ENCODE measurements at places on chromosomes 12 and 14.

DNA sequence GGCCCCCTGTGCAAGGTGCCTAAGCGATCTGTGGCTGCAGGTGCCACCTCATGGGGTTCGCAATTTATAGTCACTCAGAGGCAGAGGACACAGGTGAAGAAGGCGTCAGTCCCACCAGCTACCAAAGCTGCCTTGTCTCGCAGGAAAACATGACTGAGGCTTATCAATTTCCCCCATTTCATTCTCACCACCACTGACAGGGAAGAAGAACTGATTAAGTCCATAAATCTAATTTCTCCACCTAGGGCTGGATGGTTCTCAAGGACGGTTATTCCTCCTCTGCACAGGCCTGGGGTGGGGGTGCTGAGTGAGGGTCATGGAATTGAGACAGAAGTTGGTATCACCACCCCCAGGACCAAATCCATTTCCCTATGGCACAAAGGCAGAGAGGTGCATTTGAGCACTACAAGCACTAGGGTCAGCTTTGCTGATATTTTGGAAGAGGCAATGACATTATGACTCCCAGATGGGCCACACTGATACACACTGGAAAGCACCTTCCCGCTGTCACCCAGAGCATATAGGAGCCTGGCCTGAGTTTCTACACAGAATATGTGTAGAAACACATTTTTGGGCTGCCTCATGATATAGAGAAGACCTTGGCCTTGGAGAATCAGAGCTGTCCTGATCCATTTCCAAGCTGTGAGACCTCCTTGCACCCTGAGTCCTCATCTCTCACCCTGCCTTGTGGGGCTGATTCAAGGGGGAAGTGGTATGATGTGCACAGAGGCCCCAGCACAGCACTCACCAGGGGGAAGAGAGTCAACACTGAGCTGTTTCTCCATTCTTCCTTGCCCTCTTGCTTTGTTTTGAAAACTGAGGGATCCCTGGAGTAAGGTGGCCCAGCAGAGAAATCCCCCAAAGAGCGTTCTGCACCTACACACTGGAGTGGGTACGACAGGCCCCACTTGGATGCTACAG lies 59.4 kb downstream of the PITPNM2 start:
- DNase-seq = no peak

- no peak for DNase-seq
Observed at GRCh38 chr12:80509781-80510556, 65.9 kb downstream of the PTPRQ start.

GRCh38 chr14:92747701-92748258 lies 647 bp downstream of the LGMN start:
- DNase-seq = no peak

DNA sequence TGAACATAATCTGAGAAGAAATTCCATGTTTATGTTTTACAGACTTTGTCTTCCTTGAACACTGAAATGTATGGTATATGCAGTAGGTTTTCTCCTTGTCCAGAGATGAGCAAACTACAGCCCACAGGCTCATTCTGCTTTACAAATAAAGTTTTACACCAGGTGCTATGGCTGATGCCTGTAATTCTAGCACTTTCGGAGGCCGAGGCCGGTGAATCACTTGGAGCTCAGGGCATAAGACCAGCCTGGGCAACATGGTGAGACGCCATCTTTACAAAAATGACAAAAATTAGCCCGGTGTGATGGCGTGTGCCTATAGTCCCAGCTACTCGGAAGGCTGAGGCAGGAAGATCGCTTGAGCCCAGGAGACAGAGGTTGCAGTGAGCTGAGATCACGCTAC lies 64.7 kb downstream of the LRP6 start:
- no peak for DNase-seq

- no peak for DNase-seq
Observed at GRCh38 chr14:37673439-37673838, 78.0 kb downstream of the TTC6 start.

GRCh38 chr14:45287610-45288009 lies 34.6 kb upstream of the MIS18BP1 start:
- no peak for DNase-seq

- DNase-seq = no peak
Observed at GRCh38 chr12:10867381-10867780, 16.7 kb downstream of the PRH1 start.

DNA sequence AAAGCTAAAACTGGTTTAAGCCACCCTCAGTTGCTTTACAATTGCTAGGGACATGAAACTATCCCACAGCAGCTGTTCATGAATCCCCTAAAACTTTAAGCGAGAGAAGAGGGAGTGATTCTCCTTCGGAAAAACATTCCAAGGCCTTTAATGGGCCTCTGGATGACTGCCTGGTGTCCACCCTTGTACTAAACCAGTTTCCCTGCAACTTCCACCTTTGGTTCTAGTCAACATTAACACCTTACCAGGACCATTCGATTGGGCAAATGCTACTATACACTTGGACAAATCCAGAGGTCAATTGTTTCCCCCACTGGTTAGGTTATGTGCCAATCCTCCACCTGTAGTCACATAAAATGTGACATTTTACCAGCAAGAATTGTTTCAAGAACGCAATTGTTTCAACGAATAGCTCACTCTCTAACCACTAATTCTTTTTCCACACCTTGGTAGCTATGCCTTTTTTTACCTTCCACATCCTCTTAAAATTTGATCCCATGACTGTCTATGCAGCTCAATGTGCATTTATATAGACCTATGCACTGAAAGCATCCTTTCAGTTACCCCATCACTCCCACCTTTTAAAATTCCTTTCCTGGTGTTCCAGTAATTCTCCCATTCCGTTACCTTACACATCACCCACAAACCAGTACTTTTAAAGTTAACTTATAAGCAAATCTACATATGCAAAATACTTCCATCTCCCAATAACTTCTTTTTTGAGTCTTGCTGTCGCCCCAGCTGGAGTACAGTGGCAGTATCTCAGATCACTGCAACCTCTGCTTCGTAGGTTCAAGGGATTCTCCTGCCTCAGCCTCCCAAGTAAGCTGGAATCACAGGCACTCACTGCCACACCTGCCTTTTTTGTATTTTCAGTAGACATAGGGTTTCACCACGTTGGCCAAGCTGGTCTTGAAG lies 3.6 kb downstream of the UBC start:
- no peak for DNase-seq

DNA sequence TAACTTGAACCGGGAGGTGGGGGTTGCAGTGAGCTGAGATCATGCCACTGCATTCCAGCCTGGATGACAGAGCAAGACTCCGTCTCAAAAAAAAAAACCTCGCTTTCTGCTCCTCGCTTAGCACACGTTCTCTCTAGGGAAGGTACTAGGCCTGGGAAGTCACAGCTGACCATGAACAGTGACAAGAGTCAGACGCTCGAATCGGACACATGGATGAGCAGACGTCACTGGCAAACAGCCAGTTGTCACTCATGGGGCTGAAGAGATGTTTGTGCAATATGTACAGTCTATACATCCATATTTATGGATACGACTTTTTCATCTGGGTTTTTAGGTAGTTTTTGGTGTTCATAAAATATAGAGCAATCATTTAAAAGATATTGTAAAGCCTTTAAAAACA lies 19.4 kb downstream of the TCHP start:
- DNase-seq = no peak

DNA sequence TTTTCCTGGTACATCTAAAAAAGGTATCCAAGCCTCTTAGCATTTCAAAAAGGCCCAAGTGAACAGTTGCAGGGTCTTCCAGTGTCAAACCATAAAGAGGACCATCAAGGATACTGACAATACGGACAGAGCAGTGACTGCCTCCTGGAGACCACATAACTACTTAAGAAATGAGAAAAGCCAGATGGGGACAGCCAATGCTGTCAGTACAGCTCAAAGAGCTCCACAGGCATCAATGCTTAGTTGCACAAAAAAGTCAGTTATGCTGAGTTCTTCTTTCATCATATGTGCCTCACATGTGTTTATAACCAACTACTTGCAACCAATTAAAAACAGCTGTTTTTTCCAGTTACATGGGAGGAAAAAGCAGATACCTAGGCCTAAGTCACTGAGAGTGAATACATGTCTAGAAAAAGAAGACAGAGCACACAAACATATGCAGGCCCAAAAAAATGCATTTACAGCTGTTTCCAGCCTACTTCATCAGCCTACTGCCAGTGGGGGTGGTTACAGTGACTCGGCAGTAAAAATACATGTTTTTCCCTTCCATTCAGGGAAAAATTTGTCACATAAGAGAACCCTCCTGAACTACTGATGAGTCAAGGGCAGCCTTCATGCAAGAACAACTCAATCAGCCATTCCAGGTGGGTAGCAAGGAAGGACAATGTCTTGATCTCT lies 84.0 kb downstream of the DCAF5 start:
- DNase-seq = no peak

DNA sequence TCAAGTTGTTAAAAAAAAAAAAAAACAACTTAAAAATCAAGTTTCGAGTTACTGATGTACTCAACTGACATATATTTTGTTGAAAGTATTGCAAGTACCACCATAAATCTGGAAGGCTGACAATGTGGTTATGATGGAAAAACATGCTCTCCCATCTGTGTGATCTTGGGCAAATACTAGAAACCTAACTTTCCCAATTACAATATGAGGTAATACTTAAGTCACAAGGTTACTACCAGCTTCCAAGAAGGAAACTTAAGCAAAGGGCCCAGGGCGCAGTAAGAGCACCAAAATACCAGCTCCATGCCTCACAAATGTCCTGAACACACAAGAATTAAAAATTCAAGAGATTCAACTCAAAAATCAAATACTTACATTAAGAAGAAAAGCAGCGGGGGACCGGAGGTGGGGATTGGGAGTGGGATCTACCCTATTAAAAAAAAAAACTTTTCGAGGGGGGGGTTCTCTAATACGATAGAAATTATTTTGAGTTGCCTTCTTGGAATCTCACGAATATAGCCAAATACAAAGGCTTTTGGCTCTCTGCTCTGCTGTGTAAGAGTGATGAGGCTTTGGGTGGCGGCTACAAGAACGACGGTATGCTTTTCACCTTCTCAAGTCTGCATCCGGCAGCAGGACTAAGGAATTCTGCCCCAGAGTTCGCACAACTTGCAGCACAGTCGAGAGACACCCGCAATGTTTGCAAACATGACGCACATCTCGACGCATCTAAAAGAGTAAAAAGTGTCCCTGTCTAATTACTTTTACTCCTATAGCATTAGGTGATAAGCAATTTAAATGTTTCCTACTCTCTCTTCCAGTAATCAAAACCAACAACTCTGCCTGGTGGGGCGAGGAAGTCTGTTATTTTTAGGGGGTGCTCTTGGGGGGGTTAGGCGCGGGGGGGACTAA lies 1.1 kb downstream of the SAV1 start:
- no peak for DNase-seq

DNA sequence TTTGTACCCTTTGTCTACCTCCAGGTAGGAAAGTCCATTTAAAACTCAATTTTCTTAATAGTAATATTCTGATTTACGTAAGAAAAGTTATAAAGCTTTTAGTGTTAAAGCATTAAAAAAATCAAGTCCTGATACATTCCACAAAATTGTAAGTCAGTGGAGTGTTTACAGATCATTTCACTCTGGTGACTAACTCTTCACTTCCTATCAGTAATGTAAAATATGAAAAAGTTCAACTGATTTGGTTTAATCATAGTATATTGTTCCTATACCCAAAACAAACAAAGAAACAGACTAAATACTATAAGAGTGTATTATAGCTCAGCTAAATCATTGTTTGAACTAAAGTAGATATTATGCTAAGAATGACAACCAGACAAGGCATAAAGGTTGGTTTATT lies 85.9 kb downstream of the VEZT start:
- DNase-seq = no peak

- DNase-seq = no peak
Observed at GRCh38 chr12:115210533-115211252, 526.7 kb upstream of the TBX3 start.

DNA sequence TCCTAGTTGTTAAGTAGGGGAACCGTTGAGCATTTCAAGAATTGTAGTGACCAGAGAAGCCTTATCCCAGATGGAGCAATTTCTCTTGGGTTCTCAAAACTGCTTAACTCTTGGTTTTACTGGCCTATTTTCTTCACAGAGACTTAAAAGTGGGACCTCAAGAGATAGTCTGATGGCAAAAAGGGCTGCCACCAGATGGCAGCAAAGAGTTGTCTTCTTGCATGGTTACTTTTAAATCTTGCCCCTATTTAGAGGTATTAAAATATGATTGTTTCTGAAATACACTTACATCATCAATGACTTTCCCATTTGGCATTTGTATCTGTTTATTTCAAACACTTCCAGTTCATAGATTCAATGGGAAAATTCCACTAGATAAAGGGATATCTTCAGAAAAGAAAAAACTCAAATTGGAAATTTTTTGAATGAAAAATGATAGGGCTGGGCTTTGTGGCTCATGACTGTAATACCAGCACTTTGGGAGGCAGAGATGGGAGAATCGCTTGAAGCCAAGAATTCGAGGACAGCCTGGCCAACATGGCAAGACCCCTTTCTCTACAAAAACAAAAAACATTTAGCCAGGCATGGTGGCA lies 69.9 kb upstream of the CNTN1 start:
- peak; percentile 60 for DNase-seq

GRCh38 chr14:92368001-92368400 lies 45.0 kb downstream of the SLC24A4 start:
- DNase-seq = no peak

DNA sequence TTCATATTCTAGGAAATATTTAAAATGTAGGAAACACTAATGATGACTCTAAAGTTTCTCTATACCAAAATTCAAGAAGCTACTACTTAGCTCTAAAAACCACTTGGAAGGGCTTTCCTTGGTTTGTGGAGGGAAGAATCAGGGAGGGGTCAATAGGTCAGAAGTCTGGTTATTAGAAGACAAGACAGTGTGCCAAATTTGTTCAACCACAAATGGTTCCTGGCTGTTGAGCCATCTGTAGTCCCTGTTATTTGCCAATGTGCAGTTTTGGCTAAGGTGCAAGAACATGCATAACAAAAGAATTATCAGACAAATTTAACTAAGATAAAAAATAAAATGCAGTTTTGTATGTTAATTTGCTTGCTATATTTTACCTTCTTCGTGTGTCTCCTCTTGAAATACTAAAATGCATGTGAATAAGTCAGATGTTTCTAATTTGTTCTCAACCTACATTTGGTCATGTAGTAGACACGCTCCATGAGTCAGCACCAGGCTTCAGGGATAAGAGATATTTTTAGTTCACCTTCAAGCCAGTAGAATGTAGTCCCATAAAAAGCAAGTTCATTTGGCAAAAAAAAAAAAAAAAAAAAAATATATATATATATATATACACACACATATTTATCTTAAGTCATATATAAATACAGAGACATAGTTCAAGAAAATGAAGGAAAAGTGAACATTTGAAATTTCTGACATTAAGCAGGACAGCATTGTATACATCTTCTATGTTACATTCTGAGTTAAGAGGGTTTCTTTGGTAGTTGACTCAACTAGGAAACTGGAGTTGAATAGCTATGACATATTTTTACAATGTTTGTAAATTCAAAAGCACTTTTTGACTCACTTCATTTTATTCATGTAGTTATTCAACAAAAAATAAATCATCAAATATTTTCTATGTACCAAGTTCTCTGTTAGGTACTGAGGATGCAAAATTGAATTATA lies 123.3 kb downstream of the KCNC2 start:
- no peak for DNase-seq

DNA sequence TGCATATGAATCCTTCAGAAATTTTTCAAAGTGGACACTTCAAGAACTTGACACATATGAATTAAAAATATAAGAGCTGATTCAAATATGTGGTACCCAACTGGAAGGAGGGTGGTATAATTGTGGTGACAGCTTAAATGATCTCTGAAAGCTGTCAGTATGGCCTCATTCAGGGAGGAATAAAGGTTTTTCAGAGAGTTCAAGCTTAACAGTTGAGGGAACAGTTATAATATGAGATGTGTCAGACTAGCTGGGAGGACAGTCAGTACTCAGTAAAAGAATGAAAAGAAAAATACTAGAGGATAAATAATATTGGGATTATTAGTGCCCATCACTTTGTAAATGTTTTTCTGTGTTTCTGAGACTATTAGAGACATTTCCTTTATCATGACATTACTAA lies 277.5 kb downstream of the RASSF9 start:
- no peak for DNase-seq

Data from ecto neural progenitor cell (in vitro differentiated cells).